Activated B cell treated with CpG ODN at 0.5 μM for 24 hours (primary cell): ENCODE measurements at places on chromosomes 16 and 17. TPM values are rescaled to one million over a fixed set of nuclear protein-coding genes. Genes with fewer than 3 reads are reported as not detected.

DNA sequence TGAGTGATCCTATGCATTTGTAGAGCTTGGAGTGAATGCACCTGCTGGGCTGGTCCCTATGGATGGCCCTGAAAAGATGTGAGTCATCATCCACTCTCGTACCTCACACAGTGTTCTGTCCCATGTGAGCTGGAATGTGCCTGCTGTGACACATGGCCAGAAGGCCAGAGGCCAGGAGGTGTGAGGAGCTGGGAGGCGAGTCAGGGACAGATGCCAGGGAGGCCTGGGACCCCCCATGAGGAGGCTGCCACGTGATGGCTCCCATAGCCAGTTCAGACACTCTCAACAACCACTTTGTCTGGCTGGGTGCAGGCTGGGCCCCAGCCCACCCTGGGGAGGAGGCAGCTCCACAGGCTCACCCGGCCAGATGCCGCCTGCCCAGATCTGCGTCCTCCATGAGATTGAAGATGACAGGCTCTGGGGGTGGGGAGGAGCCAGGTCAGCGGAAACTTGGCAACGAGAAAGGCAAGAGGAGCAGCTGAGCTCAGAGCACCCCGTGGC, 168.8 kb downstream of the C16orf78 start:
- DNase-seq: no peak
- no peak overlapping the region for H3K4me3 ChIP-seq
- no peak overlapping the region for H3K27ac ChIP-seq
- H3K36me3 ChIP-seq: no peaks in the 10 kb centered on the region
- peaks cover 3% of the 10 kb centered on the region for H3K27me3 ChIP-seq
- H3K4me1 ChIP-seq: no peaks in the 10 kb centered on the region

SHISA6 gene
- not detected in 2 replicates for total RNA-seq

DNA sequence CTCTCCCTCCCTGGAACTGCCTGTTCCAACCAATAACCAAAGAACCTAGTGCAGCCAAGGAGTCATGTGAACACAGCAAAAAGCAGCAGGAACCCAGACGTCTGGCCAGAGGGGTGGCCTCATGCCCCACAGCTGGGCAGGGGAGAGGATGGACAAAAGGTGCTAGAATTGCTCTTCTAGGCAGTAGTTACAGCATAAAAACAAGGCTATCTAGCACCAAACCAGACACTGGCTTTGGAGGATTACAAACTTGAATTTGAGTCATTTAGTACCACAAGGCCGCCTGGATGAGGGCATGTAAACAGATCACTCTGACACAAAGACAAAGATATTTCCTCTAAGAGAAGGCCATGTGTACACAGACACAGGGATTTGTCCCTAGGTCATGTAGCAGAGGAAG, 423.3 kb upstream of the MAF start:
- H3K36me3 ChIP-seq: no peaks in the 10 kb centered on the region
- no peaks in the 10 kb centered on the region for H3K4me1 ChIP-seq
- H3K27ac ChIP-seq: no peak overlapping the region
- DNase-seq: no peak
- no peak overlapping the region for H3K4me3 ChIP-seq

GRCh38 chr16:814974-815373, 14.4 kb upstream of the GNG13 start:
- DNase-seq: no peak
- no peaks in the 10 kb centered on the region for H3K36me3 ChIP-seq
- H3K27me3 ChIP-seq: peaks cover 20% of the 10 kb centered on the region
- no peak overlapping the region for H3K4me3 ChIP-seq

CDC42EP4 gene
- 0.61 and 0.95 TPM in 2 replicates for total RNA-seq

DNA sequence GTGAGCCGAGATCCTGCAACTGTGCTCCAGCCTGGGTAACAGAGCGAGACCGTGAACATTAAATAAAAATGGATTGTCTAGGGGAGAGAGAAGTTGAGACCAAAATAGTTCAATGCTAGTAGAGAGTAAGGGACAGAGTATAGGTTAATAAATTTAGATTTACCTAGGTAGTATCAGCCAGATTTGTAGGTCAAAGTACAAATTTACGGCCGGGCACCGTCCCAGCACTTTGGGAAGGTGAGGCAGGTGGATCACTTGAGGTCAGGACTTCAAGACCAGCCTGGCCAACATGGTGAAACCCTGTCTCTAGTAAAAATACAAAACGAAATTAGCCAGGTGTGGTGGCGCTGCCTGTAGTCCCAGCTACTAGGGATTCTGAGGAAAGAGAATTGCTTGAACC, 12.2 kb upstream of the BMERB1 start:
- H3K36me3 ChIP-seq: no peaks in the 10 kb centered on the region
- peaks cover 2% of the 10 kb centered on the region for H3K27me3 ChIP-seq
- no peak overlapping the region for H3K4me3 ChIP-seq
- H3K27ac ChIP-seq: no peak overlapping the region

DNA sequence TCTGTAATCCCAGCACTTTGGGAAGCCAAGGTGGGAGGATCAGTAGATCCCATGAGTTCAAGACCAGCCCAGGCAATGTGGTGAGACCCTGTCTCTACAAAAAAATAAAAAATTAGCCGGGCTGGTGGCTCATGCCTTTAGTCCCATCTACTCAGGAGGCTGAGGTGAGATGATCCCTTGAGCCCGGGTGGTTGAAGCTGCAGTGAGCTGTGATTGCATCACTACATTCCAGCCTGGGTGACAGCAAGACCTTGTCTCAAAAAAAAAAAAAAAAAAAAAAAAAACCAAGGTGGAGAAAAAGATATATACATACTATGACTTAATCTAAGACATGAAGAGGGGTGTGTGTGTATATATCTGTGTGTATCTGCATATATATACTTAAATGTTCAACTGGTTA, 26.7 kb downstream of the BBS2 start:
- DNase-seq: no peak
- H3K27ac ChIP-seq: no peak overlapping the region
- no peak overlapping the region for H3K4me3 ChIP-seq
- peaks cover 47% of the 10 kb centered on the region for H3K36me3 ChIP-seq
- H3K4me1 ChIP-seq: peaks cover 9% of the 10 kb centered on the region

DNA sequence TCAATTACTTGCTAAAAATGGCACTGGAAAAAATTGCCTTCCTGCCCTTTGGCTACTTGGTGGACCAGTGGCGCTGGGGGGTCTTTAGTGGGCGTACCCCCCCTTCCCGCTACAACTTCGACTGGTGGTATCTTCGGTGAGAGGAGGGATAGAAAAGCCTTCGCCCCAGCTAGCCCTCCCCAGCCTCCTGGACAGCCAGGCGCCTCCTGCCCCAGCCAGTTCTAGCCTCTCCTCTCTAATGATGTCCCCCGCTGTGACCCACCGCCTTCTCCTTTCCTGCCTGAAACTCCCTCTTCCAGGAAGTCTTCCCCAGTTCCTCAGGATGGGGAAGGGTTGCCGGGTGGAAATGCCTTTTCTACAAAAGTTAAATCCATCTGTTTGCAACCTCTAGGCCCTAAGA, 6.2 kb downstream of the ACE start:
- no peak for DNase-seq
- peaks cover 17% of the 10 kb centered on the region for H3K4me1 ChIP-seq
- peaks cover 17% of the 10 kb centered on the region for H3K27me3 ChIP-seq
- no peak overlapping the region for H3K27ac ChIP-seq

GCGR gene
- 0.20 TPM in 1 of 2 replicates, not detected in the other for total RNA-seq

- no peaks in the 10 kb centered on the region for H3K4me1 ChIP-seq
- no peak overlapping the region for H3K27ac ChIP-seq
- H3K4me3 ChIP-seq: no peak overlapping the region
- H3K27me3 ChIP-seq: no peaks in the 10 kb centered on the region
- H3K36me3 ChIP-seq: no peaks in the 10 kb centered on the region
Measured at GRCh38 chr16:78458588-78458987, 359.1 kb downstream of the WWOX start.

SCNN1B gene
- total RNA-seq: not detected in 2 replicates

GRCh38 chr17:41512546-41513167, 6.0 kb downstream of the KRT15 start:
- H3K27me3 ChIP-seq: peaks cover 22% of the 10 kb centered on the region
- H3K27ac ChIP-seq: no peak overlapping the region
- H3K4me3 ChIP-seq: no peak overlapping the region
- no peak for DNase-seq
- no peaks in the 10 kb centered on the region for H3K36me3 ChIP-seq

GRCh38 chr16:86499889-86500707, 10.2 kb upstream of the FOXF1 start:
- H3K36me3 ChIP-seq: no peaks in the 10 kb centered on the region
- no peak overlapping the region for H3K4me3 ChIP-seq
- peaks cover 78% of the 10 kb centered on the region for H3K27me3 ChIP-seq

DNA sequence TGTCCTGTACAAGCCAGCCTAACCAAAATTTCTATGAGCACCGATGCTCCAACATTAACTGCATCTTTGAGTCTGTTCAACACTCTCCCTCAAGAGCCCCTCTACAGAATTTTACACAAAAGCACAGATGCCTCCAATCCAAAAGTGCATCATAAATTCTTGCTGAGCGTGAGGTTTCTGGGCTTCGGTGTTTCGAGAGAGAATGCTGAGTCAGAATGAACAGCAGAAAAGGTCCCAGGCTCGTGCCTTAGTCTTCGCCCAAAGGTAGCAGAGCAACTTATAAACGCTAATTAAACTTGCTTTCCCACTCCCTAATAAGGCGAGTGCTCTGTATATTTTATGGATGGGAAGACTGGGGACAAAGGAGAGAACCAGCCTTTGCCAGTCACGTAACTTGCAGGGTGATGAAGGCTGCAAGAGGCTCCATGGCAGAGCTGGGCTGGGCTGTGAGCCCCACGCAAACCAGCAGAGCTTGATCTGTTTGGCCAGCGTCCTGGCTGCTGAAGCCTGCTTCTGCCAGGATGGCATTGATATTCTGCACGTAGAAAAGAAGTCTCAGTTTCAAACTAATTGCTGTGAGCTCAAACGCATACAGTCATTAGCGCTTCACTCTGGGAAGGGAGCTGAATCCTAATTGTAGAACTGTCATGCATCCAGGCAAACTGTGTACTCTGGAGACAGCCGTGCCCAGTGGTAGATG, 138.5 kb downstream of the DNAH9 start:
- no peak overlapping the region for H3K27ac ChIP-seq
- no peak for DNase-seq
- no peak overlapping the region for H3K4me3 ChIP-seq
- no peaks in the 10 kb centered on the region for H3K27me3 ChIP-seq
- H3K36me3 ChIP-seq: no peaks in the 10 kb centered on the region
- H3K4me1 ChIP-seq: no peaks in the 10 kb centered on the region

DNA sequence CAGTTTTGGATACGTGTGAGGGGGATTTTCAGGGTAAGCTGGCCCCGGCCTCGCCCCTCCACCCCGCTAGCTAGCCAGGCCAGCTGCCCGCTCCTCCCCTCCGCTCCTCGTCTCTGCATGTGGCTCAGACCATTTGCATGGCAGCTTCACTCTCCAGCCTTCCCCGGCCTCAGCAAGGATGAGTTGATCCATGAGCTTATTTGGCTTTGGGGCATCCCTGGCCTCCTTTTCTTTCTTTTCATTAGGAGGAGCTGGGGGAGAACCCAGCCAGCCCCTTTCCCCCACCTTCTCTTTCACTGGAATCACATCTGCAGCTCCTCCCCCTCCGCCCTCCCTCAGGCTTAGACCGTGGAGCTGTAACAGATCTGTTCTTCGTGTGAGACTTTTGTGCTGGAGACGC, 30.7 kb downstream of the ELAC2 start:
- no peaks in the 10 kb centered on the region for H3K27me3 ChIP-seq
- H3K4me1 ChIP-seq: peaks cover 24% of the 10 kb centered on the region
- H3K36me3 ChIP-seq: peaks cover 25% of the 10 kb centered on the region

GRCh38 chr16:8751481-8752311, 45.7 kb downstream of the TMEM186 start:
- no peak overlapping the region for H3K4me3 ChIP-seq
- DNase-seq: no peak
- H3K27me3 ChIP-seq: no peaks in the 10 kb centered on the region
- no peaks in the 10 kb centered on the region for H3K4me1 ChIP-seq
- H3K36me3 ChIP-seq: peaks cover 35% of the 10 kb centered on the region

ACE gene
- 3.2 and 3.3 TPM in 2 replicates for total RNA-seq

TRPV3 gene
- 6.6 and 10.2 TPM in 2 replicates for total RNA-seq

ALOX12B gene
- 1.4 and 1.5 TPM in 2 replicates for total RNA-seq

SCGB1C2 gene
- not detected in 2 replicates for total RNA-seq

GRCh38 chr16:20040011-20040410, 33.7 kb downstream of the GPR139 start:
- H3K4me3 ChIP-seq: no peak overlapping the region
- no peak overlapping the region for H3K27ac ChIP-seq
- no peak for DNase-seq
- H3K36me3 ChIP-seq: no peaks in the 10 kb centered on the region
- H3K27me3 ChIP-seq: no peaks in the 10 kb centered on the region

C1QTNF8 gene
- not detected in 2 replicates for total RNA-seq

DNA sequence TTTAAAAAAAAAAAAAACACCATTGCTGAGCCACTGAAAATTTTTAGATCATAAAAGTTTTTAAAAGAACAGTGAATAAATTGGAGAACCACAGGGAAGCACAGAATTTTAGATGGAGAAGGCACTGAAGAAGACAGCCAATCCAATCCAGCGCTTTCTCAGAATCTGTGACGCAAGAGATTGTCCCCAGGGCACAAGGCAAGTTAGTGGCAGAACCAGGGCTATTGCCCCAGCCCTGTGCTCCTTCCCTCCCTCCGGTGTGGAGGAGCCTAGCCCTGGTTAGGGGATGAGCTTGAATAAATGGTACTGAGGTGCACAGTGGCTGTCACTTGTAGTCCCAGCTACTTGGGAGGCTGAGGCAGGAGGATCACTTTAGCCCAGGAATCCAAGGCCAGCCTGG, 108.3 kb downstream of the ZNF423 start:
- H3K27me3 ChIP-seq: peaks cover 13% of the 10 kb centered on the region
- H3K27ac ChIP-seq: no peak overlapping the region
- DNase-seq: no peak
- H3K4me3 ChIP-seq: no peak overlapping the region
- no peaks in the 10 kb centered on the region for H3K36me3 ChIP-seq

DNA sequence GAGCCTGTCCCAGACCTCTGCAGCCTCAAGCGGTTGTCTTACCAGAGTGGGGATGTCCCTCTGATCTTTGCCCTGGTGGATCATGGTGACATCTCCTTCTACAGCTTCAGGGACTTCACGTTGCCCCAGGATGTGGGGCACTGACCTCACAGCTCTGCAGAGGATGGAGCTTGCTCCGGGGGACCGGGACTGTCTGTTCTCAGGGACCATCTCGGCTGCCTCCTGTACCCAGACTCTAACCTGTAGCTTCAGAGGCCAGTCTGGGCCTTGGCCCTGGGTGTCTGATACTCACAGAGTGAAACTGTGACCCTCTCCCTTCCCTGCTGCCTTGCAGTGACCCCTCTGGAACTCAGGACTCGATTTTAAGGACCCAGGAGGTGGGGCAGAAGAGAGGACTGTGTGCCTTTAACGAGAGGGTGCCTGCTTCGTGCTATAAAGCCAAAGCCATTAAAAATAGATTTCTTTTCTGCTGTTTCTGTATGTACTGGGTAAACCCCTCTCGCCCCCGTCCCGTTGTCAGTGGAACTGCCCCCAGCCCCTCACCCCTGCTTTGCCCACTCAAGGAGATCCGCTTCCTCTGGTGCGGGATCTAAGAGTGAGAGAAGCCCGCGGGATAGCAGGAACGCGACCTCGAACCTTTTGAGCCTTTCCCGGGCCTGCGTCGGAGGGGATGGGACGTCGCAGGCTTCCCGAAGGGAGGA, 1.1 kb upstream of the LLGL2 start:
- peaks cover 10% of the 10 kb centered on the region for H3K4me1 ChIP-seq
- no peaks in the 10 kb centered on the region for H3K27me3 ChIP-seq
- peaks cover 7% of the 10 kb centered on the region for H3K36me3 ChIP-seq
